ENCODE measurements at places on chromosomes 5 and 9. TPM values are rescaled to one million over a fixed set of nuclear protein-coding genes. Genes with fewer than 3 reads are reported as not detected.

- no peaks in the 10 kb centered on the region for H3K36me3 ChIP-seq
- H3K27ac ChIP-seq: no peak overlapping the region
- H3K4me1 ChIP-seq: peaks cover 19% of the 10 kb centered on the region
- H3K27me3 ChIP-seq: peaks cover 22% of the 10 kb centered on the region
- no peak overlapping the region for H3K4me3 ChIP-seq
- no peak for DNase-seq
These were observed 271.1 kb upstream of the MVB12B start for GRCh38 chr9:126055381-126055985.

- DNase-seq: no peak
- no peak overlapping the region for H3K4me3 ChIP-seq
- H3K27me3 ChIP-seq: no peaks in the 10 kb centered on the region
- H3K36me3 ChIP-seq: no peaks in the 10 kb centered on the region
- H3K27ac ChIP-seq: no peak overlapping the region
- no peaks in the 10 kb centered on the region for H3K4me1 ChIP-seq
These were observed 66.6 kb upstream of the NR3C1 start for GRCh38 chr5:143470120-143470519.

QRFP gene
- total RNA-seq: not detected

DNA sequence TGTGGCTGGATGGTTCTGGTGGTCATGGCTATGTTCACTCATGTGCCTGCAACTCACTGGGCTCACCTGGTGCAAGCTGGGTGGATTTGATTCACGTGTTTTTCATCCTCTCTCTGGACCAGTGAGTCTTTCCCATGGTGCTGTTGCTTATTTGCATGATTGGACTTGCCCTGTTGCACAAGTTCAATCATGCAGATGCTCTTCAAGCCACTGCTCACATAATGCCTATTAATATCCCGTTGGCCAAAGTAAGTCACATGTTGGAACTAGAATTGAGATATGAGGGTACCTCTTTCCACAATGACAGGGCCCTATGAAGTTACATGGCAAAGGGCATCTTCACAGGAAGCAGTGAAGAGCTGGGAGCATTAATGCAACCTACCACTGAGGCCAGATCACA is 26.5 kb upstream of the MROH2B start:
- H3K36me3 ChIP-seq: no peaks in the 10 kb centered on the region
- H3K27me3 ChIP-seq: no peaks in the 10 kb centered on the region
- H3K4me1 ChIP-seq: peaks cover 4% of the 10 kb centered on the region
- DNase-seq: no peak

DNA sequence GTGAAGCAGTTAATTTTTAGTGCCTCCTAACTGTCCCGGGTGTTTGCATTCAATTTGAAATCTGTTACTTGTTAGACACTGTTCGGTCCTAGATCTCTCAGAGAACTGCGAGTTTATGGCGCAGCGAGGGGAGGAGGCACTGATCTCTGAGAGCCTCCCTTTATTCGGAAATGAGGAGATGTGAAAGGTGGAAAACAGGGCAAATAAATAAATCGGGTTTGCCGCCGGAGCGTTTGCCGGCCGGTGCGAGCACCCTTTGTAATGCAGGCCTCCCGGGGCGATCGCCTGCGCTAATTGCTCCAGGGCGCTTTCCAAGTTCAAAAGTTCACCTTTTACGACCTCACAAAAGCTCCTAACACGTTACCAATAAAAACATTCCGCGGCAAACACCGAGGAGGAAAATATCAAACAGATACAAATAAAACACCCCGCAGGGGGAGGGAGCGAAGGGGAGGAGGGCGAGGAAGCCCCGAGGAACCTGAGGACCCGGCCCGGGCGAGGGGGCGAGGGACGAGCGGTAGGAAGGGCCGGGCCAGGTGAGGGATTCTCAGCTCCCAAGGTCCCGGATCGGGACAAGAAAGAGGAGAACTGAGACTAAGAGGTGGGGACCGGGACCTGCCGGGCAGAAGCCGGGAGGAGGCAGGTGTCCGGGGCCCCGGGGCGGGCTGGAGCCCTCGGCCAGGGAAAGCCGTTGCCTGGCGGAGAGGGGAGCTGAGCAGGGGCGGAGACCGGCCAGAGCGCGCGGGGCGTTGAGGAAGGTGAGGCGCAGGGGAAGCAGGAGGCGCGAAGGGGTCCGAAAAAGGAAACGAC is 1.4 kb downstream of the NR6A1 start:
- no peak for DNase-seq
- peak overlapping the region; percentile 93 for H3K4me3 ChIP-seq
- peaks cover 53% of the 10 kb centered on the region for H3K27me3 ChIP-seq
- H3K4me1 ChIP-seq: peaks cover 19% of the 10 kb centered on the region
- peak overlapping the region; percentile 88 for H3K27ac ChIP-seq

DNA sequence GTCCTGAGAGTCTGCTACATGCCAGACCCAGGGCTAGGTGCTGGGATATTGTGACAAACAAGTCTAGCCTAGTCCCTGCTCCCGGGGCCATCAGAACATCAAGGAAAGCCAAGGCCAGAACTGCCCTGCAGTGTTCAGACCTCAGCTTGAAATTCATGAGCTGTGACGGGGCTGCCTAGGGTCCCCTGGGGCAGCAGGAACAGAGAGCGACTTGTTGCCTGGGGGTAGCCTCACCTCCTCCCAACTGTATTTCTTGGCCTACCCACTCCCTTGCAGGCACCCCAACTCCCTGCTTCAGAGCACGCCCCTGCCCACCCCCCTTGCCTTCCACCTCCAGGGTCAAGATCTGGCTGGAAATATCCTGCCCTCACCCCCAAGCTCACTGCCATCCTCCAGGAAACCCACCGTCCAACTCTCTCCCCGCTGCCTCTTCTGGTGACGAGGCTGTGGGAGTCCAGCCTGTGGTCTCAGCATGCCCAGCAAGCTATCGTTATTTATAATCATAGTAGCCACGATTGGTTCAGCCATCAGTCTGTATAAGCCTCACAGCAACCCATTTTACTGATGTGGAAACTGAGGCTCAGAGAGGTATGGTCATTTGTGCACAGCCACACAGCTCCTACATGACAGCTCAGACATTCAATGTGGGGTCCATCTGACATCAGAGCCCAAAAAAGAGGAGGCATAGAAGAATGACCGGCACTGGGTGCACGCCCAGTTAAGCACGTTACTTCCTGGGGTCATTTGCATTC is 10.7 kb downstream of the DNM1 start:
- no peak overlapping the region for H3K4me3 ChIP-seq
- H3K4me1 ChIP-seq: peaks cover 32% of the 10 kb centered on the region
- peaks cover 3% of the 10 kb centered on the region for H3K27me3 ChIP-seq
- H3K27ac ChIP-seq: no peak overlapping the region

Measured in type B pancreatic cell (in vitro differentiated cells).